ENCODE measurements at places on chromosomes 5 and 9.
A peak's percentile ranks its signal among the peaks of the same experiment; 100 is the strongest.

- DNase-seq = no peak
Measured at GRCh38 chr5:167448376-167448775, 843.1 kb upstream of the WWC1 start.

DNA sequence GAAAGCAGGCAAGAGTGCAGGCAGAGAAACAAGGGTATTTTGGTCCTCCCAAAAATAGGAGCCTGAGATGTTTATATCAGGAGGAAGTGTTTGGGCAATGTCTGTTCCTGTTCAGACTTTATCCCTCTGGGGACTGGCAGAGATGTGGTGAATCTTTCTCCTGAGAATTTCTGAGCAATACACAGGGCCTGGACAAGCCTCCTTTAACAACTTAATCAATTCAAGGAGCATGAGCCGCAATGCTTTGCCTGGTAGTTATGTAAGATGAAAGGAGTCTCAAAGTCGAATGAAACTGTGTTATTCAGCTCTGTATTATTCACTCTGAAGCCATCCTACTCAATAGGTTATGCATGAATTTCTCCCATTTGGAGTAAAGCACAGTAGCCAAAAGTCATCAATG lies 365.6 kb downstream of the MAN2A1 start:
- DNase-seq = no peak

DNA sequence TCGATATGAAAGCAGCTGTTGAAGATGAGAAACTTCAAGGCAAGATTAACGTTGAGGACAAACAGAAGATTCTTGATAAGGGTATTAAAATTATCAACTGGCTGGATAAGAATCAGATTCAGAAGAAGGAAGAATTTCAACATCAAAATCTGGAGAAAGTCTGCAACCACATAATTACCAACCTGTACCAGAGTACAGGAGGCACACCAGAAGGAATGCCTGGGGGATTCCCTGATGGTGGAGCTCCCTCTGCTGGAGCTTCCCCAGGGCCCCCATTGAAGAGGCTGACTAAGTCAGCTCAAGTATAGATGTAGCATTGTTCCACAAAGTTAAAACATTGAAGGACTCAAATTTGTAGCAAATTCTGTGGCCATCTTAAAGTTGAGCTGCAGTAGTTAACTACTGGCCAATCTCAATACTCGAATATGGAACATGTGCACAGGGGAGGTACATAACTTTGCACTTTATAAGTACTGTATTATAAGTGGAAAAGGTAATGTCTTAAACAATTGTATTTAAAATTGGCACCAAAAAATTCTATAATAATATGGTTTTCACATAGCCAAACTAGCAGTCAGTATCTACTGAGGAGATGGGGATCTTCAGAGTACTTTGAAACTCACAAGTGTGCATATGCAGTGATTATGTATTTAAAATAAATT lies 237.5 kb downstream of the CHSY3 start:
- peak; percentile 29 for DNase-seq

DNA sequence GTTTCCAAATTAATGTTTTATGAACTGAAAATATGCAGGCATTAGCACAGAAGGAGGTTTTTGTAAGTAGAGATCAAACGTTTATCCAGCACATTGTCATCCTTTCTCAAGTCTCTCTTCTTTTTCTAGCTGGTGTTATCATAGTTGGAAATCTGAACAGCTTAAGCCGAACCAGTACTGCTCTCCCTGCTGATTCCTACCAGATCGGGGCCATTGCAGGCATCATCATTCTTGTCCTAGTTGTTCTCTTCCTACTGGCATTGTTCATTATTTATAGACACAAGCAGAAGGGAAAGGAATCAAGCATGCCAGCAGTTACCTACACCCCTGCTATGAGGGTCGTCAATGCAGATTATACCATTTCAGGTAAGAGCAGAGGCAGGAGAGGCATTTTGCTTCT lies 72.1 kb upstream of the PRRC1 start:
- DNase-seq = no peak

GRCh38 chr5:119187776-119188529 lies 117.1 kb downstream of the DMXL1 start:
- no peak for DNase-seq
